ENCODE measurements at places on chromosomes 11 and 22.

GRCh38 chr11:9739123-9739900, 75.4 kb downstream of the SWAP70 start:
- DNase-seq = no peak

DNA sequence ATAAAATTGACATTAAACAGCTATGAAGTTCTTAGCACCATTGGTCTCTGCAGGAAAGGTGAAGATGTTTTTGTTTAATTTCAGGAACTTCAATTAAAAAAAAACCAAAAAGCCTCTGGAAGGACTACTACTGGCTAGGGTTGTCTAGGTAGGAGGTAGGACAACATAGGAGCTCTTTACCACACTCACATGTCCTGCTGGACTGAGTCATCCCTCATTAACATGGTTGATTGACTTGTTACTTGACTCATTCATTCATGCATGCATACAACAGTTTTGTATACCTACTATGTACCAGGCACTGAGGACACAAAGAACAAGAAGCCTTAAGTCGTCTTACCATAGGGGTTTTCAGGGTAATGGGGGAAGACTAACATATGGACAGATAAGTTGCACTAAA, 216.9 kb upstream of the ARHGAP20 start:
- no peak for DNase-seq

- no peak for DNase-seq
Observed at GRCh38 chr22:40216041-40216756, 38.5 kb downstream of the TNRC6B start.

DNA sequence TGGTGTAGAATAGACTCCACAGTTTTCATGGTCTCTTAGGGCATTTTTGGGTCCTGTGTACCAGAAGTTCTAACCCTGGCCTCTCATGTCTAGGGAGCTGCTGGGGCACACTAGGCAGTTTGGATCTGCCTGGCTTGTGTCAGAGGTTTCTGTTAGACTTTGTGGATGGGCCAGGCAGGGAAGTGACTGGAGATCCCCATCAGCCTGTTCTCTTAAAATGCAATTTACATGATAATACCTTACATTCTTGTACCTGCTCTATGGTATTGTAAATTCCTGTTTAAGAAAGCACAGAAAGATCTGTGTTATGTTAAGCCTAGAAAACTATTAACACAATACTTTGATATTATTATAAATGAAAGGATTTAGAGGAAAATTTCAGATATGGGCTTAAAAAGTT, 104.0 kb downstream of the ARHGAP42 start:
- DNase-seq = no peak

GRCh38 chr22:23518376-23519187, 61.5 kb downstream of the IGLL1 start:
- no peak for DNase-seq

GRCh38 chr11:13955971-13956421, 6.5 kb upstream of the SPON1 start:
- peak; percentile 51 for DNase-seq

DNA sequence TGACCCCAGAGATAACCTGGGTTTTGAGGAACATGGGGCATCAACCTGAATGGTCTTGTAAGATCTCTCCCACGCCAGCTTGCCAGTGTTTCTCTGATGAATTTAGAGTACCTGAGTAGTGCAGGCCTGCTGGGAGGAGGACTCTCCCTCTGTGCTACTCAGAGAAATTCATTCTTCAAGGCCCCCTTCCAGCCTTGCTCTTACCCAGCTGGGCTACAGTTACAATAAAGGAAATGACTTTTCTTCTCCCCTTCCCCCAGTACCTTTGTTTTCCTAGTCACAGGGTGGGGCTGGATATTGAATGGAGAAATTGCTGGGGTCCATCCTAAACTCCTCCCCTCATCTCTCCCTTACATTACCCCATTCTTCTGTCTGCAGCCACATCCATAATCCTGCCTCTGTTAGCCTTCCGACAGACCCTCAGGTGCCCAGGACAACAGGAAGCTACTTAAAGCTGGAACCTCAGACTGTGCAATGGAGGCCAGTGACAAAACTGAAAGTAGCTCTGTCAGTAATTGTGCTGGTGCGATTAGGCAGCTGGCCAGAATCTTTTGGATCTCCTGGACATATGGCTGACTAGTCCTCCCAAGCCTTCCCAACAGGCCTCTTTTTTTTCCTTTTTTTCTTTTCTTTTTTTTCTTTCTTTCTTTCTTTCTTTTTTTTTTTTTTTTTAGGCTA, 17.4 kb downstream of the LIMK2 start:
- peak; percentile 17 for DNase-seq

- DNase-seq = no peak
Observed at GRCh38 chr11:109971184-109971523, 122.0 kb upstream of the ZC3H12C start.

DNA sequence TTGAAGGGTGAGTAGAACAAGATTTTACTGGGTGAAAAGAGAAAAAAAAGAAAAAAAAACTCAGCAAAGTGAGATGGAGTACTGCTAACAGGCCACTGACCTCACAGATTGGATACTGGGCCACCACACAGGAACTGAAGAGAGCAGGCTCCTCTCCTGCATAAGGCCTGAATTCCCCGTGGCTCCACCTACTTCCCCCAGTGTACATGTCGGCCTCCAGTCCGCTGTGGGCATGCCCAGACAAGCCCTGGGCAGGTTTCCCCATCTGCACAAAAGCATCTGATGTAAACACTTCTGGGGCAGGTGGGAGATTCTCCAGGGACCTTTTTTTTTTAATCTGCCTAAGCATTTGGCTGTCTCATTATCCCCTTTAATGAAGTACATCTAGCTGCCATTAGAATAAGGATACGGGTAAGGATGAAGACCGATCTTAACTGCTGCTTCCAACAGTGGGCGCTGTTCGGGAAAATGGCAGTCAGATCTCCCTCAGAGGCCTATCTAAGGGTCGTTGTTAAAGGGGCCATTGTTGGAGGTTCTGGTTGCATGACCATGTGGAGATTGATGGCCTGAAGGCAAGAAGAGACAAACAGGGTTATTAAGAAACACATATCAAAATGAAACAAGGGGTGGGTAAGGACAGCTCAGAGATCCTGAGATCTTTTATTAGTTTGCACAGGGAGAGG, 48.5 kb downstream of the MS4A13 start:
- no peak for DNase-seq

- no peak for DNase-seq
Observed at GRCh38 chr11:17026487-17027082, 12.4 kb upstream of the PLEKHA7 start.

- no peak for DNase-seq
Observed at GRCh38 chr11:27718863-27719545, 18.7 kb upstream of the BDNF start.

- no peak for DNase-seq
Observed at GRCh38 chr11:19393941-19394340, 153.2 kb upstream of the E2F8 start.

- DNase-seq = no peak
Observed at GRCh38 chr11:9081153-9081552, 10.2 kb downstream of the SCUBE2 start.

DNA sequence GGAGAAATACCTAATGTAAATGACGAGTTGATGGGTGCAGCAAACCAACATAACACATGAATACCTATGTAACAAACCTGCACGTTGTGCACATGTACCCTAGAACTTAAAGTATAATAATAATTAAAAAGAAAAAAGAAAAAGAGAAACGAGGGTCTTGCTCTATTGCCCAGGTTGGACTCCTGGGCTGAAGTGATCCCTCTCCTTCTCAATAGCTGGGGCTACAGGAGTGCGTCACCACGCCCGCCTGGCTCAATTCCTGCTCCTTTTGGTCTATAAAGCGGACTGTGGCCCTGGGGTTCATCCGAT, 521 bp upstream of the PTS start:
- no peak for DNase-seq

GRCh38 chr11:8075119-8075726, 5.8 kb upstream of the TUB start:
- no peak for DNase-seq

DNA sequence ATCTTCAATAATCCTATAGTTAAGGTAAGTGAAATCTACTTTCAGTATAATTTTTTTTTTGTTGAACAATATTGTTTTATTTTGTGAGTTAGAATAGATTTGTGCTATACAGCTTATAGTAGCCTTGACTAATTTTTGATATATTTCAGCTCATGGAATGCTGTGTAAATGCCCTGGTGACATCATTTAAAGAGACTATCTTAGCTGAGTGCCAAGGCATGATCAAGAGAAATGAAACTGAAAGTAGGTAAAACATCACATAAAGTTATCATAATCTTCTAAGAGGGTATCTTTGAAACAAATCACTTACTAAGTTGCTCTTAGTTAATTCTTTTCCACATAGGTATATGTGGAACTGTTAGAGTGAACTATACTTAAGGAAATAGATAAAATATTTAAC, 51.4 kb upstream of the ACAT1 start:
- no peak for DNase-seq

DNA sequence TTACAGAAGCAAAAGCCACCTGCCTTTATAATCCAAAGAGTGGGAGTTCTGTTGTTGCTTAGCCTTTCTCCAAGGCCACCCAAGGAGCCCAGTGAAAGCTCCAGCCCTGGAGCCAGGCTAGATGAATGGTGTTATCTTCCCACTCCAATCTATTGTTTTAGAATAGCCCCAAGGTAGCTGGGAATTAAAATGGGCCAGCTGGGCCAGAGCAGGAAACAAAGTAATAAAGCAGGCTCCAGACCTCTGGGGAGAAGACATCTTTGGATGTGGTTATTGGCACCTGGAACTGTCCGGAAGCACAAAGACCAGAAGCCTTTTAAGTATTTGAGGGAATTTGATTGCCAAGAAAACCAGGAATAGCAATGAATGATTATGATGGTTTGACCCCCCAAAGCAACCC, 8.8 kb downstream of the C11orf96 start:
- DNase-seq = no peak

GRCh38 chr11:64685536-64685935, 37.5 kb downstream of the NRXN2 start:
- DNase-seq = no peak

- no peak for DNase-seq
Observed at GRCh38 chr11:76629116-76629852, 41.3 kb downstream of the LRRC32 start.
